Pericardium fibroblast (primary cell): ENCODE measurements at places on chromosomes 1 and 21. TPM values are rescaled to one million over a fixed set of nuclear protein-coding genes. Genes with fewer than 3 reads are reported as not detected.

Gene RAVER2
- total RNA-seq, result 3.3 and 3.8 TPM in 2 replicates

Gene ATP6V1G3
- total RNA-seq, result 0.23 TPM in 1 of 2 replicates, not detected in the other

Gene SEC16B
- 1.5 and 6.3 TPM in 2 replicates for total RNA-seq

Gene EFNA3
- total RNA-seq, result 2.3 and 4.9 TPM in 2 replicates

Gene KLHL21
- total RNA-seq, result 38.4 and 52.8 TPM in 2 replicates

Gene FAM72B
- total RNA-seq, result 0.26 and 0.58 TPM in 2 replicates

Gene ETV3L
- total RNA-seq, result not detected in 2 replicates

Gene PAPPA2
- total RNA-seq, result 0.35 and 7.9 TPM in 2 replicates

Gene SLC35E2B
- total RNA-seq, result 20.1 and 42.9 TPM in 2 replicates

Gene SEMA4A
- total RNA-seq, result 0.47 and 1.6 TPM in 2 replicates

Gene TCHH
- not detected in 2 replicates for total RNA-seq

Gene PSEN2
- 4.6 and 14.8 TPM in 2 replicates for total RNA-seq

Gene SH2D2A
- total RNA-seq, result 0.23 TPM in 1 of 2 replicates, not detected in the other
